ELF-1 (cell line): ENCODE measurements at places on chromosomes 12 and 14.

DNA sequence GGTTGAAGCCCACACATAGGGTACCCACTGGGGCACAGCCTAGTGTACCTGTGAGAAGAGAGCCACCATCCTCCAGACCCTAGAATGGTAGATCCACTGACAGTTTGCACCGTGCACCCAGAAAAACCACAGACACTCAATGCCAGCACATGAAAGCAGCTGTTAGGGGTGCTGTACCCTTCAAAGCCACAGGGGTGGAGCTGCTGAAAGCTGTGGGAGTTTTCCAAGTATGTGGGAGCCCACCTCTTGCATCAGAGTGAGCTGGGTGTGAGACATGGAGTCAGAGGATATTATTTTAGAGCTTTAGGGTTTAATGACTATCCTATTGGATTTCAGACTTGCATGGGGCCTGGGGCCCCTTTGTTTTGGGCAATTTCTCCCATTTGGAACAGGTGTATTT is 30.5 kb downstream of the TSPAN19 start:
- DNase-seq = no peak

DNA sequence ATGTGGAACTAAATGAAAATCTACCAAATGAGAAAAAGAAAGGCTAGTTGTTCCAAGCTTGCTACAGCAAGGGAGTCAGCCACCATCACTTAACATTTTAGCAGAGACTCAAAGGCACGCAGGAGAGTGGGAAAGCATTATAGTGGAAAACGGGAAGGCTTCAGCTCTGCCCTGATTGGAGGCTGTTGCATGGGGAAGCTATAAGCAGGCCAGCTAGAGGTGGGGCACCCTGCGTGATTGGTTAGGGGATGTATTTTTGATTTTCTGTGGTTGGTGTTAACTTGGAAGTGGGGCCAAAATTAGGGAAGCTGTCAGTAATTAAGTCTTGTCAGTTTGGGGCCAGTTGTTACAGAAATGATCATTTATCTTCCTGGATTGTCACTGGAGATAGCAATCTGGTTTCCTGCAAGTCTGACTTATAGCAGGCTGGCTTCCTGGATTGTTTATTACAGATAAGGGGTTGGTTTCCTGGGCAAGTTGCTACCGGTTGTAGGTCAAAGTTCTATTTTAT is 93.9 kb downstream of the FAR2 start:
- DNase-seq = no peak

- no peak for DNase-seq
Measured at GRCh38 chr14:50031602-50032313, 84.6 kb downstream of the VCPKMT start.

DNA sequence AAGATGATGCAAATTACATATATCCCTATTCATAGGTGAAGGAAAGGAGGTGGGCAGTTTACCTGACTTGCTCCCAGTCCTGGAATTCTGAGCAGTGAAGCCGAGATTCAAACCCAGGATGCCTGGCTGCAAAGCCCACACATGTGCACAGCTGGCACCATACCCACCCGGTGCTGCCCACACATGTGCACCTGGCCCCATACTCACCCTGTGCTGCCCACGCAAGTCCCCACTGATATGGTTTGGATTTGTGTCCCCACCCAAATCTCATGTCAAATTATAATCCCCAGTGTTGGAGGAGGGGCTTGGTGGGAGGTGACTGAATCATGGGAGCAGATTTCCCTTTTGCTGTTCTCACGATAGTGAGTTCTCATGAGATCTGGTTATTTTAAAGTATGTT is 179.2 kb upstream of the C14orf180 start:
- DNase-seq = no peak

GRCh38 chr12:124465473-124465872 is 101.9 kb downstream of the NCOR2 start:
- DNase-seq = no peak

DNA sequence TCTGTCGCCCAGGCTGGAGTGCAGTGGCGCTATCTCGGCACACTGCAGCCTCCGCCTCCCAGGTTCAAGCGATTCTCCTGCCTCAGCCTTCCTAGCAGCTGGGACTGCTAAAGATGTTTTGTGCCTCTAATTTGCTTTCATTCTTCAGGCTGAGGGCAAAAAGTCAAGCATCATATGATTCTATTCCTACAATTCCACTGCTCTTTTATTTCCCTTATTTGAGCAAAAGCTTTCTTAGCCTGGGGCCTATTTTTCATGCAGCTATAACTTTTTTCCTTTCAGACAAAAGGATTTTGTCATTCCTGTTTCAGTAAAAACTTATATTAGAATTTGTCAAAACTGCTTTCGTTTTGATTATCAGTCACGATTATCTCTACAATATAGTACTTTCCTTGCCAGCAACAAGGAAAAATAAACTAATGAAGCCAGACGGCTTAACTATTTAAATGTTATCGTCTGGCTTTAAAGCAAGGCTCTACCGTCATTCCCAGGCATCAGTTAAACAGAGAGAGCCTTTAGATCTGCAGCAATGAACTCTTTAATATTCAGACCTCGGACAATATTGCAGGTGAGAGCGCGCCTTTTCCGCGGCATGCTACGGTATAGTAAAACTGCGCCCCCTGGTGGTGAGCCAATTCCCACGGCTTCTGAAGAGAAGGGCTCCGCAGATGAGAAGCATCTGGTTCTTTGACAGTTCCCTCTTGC is 1.4 kb upstream of the SLC2A13 start:
- peak; percentile 75 for DNase-seq

GRCh38 chr12:126742241-126742641 is 1524.7 kb upstream of the TMEM132C start:
- DNase-seq = no peak

GRCh38 chr14:24576771-24577170 is 721 bp upstream of the CTSG start:
- no peak for DNase-seq

DNA sequence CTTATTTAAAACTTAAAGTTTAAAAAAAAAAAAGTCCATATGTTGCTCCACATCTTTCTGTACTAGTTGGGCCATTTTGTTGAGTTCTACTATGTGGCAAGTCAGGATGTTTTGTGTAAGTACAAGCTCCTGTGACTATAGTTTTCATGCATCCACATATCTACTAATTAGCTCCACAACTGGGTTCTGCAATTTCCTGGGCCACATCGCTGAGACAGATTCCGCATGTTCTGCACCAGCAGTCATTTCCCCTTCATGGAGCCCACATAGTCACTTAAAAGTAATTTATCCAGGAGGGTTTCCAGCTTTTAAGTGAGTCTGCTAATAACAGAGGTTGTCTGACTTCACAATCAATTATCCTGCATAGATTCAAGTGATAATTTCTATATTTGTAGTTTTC is 461.4 kb downstream of the ZFP36L1 start:
- DNase-seq = no peak

DNA sequence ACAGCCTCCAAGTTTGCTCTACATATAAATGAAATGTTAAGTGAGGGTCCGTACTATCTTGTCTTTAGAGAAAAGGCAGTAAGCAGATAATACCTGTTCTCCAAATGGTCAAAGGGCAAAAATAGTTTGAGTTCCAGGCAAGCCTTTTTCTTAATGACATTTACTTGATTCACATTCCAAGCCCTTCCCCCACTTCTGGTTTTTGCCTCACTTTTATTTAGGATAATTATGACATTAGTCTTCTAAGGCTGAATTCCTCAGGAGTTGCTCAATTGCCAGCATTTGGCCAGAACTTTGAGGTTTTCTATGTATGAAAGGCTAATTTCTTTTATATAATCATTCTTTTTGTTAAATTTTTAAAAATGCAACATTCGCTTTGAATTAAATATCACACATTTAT is 62.5 kb upstream of the DUSP6 start:
- DNase-seq = no peak

GRCh38 chr14:22898302-22899090 is 15.5 kb downstream of the REM2 start:
- no peak for DNase-seq

GRCh38 chr12:55930771-55931316 is at the start of gene DGKA:
Gene DGKA (plus strand): TSS chr12:55931162. CDS start chr12:55936504, 5,342 bp downstream.
- DNase-seq = peak; percentile 32

DNA sequence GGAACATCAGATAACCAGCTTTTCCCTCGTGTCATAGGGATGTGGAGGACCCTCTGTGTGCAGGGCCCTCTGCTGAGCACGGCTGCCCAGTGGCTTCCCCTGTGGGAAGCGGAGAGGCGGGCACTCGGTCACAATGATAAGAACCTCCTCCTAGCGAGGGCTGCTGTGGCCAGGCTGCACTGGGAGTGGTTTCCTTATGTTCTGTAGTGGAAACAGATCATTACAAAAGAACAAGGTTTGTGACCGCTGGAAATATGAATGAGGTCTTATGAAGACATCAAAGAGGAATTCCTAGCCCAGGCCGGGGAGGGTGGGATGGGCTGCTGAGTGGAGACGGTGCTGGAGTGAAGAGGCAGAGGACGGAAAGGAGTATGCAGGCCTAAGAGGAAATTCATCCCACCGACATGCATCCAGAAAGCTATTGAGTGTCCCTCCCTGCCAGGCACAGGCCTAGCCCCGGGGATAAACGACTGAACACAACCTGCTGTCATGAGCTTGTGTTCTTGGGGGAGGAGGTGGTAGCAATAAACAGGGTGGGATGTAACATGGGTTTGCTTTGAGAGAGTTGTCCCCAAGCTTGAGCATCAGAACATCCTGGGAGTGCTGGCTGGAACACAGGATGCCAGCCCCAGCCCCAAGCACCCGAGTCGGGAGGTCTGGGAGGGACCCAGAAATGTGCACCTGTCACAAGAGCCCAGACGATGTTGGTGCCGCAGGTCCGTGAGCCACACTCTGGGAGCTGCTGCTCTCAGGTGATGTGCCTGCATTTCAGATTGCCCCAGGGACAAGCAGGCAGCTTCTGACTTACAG is 37.5 kb downstream of the FZD10 start:
- no peak for DNase-seq

- DNase-seq = no peak
Measured at GRCh38 chr12:75345531-75345930, 11.1 kb downstream of the GLIPR1L1 start.

GRCh38 chr14:75960231-75960630 is 21.6 kb downstream of the TGFB3 start:
- no peak for DNase-seq

DNA sequence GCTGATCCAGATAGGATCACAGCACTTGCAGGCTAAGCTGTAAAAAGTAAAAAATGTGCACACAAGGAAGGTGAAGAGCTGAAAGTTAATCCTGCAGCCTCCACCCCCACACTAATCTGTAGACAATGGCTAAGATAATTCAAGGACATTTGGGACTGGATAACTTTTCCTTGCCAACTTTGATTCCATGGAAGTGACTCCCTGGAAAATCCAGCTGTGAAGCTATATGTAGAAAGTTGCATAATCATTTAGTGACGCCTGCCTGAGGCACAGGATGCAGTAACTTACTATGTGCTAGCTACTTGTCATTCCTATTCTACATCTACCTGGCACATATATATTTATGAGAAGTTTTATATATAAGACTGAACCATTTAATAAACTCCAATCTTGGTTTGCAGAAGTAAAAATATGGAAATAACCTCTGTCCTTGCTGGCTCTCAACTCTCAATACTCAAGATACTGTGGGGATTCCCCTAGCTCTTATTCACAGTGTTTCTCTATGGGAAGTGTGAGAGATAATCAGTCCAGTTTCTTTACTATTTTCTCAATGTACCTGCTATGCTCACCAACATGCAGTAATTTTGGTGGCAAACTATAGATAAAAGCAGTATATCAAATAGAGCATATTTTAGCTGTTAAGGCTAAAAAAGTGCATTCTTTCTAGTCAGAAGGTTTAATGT is 14.8 kb downstream of the LDHB start:
- DNase-seq = no peak

DNA sequence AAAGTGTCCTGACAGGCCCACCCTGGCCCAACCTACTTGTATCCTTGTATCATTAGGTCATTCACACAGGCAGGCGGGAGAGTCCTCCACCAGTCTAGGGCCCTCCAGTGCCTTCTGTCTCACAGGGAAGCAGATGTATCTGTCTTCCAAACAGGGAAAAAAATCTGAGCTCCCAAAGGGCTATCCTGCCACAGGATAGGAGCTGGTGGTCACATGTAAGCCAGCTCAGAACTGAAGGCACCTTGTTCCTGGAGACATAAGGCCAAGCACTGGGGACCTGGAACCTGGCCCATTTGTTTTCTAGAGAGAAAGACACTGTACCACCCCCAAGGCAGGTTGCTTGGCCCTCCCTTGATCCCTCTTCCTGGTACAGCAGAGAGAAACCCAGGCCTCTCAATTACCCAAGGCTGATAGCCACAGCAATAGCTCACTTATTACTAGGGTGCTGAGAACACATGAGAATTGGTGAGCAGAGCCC is 19.4 kb upstream of the PLEKHH1 start:
- DNase-seq = no peak

- no peak for DNase-seq
Measured at GRCh38 chr12:131367983-131368667, 342.8 kb upstream of the SFSWAP start.

- DNase-seq = no peak
Measured at GRCh38 chr14:96239711-96240141, 16.3 kb upstream of the BDKRB1 start.

GRCh38 chr12:89117448-89118034 is 234.8 kb downstream of the DUSP6 start:
- DNase-seq = peak; percentile 14

GRCh38 chr12:67327466-67327865 is 58.3 kb downstream of the CAND1 start:
- no peak for DNase-seq

- DNase-seq = no peak
Measured at GRCh38 chr12:107537464-107538119, 148.0 kb upstream of the PWP1 start.

GRCh38 chr12:128259556-128260070 is 7.4 kb upstream of the TMEM132C start:
- DNase-seq = peak; percentile 69

- DNase-seq = peak; percentile 91
Measured at GRCh38 chr12:109736552-109737108, 23.0 kb downstream of the FAM222A start.

GRCh38 chr12:104758771-104759170 is 199.3 kb downstream of the SLC41A2 start:
- DNase-seq = no peak

GRCh38 chr12:15546102-15546701 is 223.9 kb downstream of the PTPRO start:
- DNase-seq = no peak

- no peak for DNase-seq
Measured at GRCh38 chr14:93884950-93885349, 42.2 kb upstream of the FAM181A start.

DNA sequence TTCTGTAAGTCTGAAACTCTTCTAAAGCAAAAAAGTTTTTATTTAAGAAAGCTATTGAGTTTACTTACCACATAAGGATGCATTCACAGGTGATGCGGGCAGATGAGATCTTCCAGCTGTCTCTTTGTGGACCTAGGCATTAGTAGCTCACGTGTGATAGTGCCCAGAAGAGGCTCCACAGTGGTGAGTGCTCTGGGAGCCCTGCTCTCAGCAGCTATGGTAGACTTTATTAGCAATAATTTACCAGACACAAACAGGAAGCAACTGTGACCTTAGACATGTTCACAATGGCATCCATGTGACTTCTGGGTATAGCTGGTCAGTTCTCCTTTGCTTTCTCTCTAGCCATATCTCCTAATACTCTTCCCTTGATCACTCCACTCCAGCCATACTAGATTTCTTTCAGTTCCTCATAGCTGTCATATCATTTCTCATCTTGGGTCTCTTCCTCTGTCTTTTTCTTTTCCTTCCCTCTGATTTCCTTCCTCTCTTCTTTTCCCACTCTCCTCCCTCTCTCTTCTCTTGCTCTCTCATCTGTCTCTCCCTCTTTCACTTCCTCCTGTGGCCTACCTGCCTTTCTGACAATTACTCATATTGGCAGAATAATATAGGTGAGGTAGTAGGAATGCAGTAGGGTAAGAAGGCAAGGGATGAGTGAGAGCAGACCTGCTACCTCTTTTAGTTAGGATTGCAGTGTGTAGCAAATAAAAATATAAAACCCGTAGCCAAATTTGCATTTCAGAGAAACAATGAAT is 75.2 kb upstream of the SCAF11 start:
- DNase-seq = no peak

- DNase-seq = no peak
Measured at GRCh38 chr14:58763210-58763609, 125.4 kb downstream of the DACT1 start.
